ENCODE measurements at places on chromosomes 11 and 22.

DNA sequence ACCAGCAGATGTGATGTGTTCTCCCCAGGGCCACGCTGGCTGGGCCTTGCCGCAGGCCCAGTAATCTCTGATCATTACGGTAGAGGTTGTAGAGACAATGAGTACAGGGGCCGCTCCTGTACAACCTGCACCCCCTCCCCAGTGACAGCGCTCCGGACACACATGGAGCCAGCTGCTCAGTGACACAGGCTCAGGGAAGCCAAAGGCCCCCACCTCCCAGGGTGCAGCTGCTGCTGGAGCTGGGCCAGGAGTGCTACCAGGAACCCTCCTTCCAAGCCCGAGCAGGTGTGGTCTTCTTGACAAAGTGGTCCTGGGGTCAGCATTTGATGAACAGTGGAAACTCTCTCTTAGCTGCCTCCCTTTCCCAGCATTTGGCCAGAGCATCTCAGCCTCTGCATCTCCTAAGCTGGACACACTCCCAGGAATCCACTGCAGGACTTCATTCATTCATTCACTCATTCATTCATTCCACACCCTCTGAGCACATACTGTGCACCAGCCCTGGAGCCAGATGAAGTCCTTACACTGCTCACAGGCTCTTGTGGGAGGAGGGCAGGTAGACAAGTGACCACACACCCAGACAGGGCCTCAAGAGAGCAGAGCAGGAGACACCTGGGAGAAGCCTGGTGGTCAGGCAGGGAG lies 49.6 kb upstream of the MPEG1 start:
- DNase-seq = no peak

DNA sequence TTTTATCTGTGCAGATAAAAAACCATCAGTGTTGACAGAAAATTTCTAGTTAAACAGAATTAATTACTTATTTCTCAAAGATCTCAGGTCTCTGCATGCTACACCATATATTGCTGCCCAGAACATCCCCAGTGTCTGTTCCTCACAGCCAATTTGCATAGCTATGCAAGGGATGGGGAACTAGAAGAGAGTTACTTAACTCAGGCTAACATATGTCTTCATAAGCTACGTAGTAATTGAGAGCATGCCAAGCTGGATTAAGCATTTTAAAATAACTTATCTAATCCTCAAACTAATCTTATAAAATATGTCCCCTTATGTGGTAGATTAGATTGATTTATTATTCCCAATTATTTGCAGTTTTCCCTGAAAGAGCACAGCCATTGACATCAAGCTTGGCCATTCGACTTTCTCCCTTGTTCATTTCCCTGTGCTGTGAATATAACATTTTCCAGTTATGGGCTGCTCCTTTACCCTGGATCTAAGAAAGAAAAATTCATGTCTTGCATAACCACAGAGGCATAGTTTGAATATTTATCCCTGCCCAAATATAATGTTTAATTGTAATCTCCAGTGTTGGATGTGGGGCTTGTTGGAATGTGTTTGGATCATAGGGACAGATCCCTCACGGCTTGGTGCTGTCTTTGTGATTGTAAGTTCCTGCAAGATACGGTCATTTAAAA lies 69.1 kb downstream of the C11orf87 start:
- no peak for DNase-seq

DNA sequence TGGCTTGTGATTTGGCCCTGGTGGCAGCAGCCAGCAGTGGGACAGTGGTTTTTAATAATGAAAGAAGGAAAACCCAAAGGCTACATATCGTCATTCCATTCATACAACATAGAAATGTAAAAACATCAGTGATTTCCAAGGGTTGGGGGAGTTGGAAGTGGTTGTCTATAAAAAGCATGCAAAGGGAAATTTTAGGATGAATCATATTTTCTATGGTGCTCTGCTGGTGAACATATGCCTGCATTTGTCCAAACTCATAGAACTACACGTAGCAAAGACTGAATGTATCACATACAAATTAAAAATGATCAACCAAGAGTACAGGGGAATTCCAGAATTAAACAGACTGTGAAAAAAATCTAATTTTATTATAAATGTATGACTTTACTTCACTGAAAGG lies 11.1 kb downstream of the OR5B3 start:
- DNase-seq = no peak

- DNase-seq = no peak
Observed at GRCh38 chr22:23692598-23693291, 1.9 kb downstream of the RGL4 start.

- DNase-seq = no peak
Observed at GRCh38 chr11:27076121-27076589, 35.5 kb downstream of the BBOX1 start.

DNA sequence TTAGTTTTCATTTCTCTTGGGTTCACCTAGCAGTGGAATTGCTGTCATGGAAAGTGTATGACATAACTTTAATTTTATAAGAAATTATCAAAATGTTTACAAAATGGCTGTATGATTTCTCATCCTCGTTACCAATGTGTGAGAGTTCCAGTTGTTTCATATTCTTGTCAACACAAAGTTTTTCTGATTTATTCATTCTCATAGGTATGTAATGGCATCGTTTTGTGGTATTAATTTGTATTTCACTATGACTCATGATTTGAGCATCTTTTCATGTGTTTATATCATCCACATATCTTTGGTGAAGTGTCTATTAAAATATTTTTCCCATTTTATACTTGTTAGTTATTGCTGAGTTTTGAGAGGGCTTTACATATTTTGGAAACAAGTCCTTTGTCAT lies 5.5 kb downstream of the FAM111B start:
- no peak for DNase-seq

- DNase-seq = no peak
Observed at GRCh38 chr11:113188371-113188834, 126.0 kb upstream of the TTC12 start.

DNA sequence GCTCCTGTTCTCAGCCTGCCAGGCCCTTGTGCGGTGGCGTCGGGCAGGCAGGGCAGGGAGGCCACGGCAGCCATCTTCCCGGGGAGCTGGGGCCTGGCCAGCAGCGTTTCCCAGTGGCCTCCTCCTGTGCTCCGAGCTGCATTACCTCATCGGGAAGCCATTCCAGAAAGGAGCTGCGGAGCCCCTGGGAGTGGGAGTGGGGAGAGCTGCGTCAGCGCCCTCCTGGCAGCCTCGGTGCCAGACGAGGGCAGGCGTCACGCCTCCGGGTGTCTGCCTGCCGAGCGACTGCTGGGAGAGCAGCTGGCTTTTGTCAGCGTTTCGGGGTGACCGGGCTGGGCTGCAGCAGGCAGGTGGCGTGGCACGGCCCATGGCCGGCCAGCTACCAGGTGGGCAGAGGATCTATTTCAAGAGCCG lies 30.9 kb upstream of the WNT7B start:
- no peak for DNase-seq

DNA sequence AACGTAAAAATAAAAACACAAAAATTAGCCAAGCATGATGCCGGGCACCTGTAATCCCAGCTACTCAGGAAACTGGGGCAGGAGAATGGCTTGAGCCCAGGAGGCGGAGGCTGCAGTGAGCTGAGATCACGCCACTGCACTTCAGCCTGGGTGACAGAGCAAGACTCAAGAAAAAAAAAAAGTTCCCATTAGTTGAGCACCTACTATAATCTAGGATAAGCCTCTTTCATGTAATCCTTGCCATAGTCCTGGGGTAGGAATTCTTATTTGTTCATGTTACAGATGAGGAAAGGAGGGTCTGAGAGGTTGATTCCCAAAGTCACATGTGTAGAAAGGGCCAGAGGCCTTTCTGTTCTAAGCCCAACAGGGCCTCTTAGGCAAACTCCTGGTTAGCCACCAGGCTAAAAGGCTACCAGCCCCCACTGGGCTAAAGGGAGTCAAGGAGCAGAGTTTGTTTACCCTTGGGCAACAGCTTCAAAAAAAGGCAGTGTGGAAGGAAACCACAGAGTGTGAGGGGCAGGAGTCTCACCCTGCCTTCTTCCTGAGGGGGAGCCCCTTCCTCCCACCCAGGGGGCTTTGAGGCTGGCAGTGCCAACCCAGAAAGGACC lies 21.6 kb upstream of the CSNK1E start:
- DNase-seq = no peak

GRCh38 chr11:111347723-111348115 lies 31.4 kb downstream of the POU2AF1 start:
- DNase-seq = no peak

- DNase-seq = peak; percentile 77
Observed at GRCh38 chr11:117997823-117998579, 11.8 kb downstream of the IL10RA start.

DNA sequence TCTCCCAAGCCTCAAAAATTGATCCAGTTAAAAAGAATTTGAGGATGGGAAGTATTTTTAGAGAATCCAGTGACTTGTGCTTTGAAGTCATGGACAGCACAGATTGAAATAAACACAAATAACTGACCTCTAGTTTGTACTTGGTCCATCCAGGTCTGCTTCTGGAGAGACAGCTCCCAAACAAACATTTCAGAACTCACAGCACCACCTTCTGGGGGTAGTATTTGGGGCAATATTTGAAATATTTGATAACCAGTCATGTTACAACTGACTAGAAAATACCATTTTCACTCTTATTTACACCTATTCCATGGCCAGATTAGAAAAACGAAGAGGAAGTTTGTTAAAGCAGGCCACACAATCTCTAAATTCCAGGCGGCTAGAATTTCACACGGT lies 56.2 kb downstream of the CTSC start:
- no peak for DNase-seq

DNA sequence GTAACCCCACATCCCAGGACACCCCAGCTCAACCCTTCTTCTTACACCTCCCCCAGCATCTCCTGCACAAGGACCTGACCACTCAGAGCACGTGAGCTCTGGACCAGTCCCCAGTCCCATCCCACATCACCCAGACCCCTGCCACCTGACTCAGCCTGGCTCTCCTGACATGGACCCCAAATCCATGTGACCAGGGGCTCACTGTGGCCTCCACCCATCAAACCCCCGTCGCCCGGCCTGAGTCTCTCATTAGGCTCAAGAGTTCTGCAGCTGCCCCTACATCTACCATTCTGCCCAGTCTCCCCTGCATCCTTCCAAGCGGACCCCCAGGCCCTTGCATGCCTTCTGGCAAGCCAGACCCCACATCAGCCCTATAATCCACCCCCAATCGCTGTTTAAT lies 1.9 kb upstream of the LIF start:
- DNase-seq = no peak

- DNase-seq = no peak
Observed at GRCh38 chr11:88420165-88420791, 82.7 kb upstream of the CTSC start.

GRCh38 chr11:69699213-69699612 lies 4.6 kb downstream of the FGF19 start:
- DNase-seq = no peak

DNA sequence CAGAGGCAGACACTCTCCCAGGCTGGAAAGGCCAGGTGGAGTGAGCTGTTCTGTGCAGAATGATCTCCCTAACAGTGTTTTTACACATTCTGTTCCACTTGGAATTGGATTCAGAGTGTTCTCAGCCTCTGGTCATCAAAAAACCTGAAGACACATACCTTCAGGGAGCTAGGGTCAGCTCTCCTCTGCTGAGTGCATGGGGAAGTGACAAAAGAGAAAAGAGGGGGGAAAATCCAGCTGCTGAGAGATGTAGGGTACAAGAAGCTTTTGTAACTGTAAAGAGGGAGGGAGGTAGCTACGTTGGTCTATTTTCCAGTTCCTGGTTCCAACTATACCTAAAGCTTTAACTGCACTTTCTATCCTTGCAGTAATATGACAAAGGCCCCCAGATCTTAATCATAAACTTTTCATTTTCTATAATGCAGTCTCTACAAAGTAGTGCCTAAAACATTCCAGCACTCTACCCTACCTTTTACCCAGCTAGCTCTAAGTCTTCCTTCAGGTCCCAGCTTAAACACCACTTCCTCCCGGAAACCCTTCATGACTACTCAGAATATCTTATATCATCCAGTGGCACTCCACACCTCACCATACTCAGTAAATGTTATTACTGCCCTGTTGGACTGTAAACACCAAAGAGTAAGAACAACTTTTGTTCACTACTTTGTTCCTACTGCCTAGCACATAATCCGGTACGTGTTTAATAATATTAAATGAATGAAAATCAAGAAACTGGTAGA lies 9.2 kb downstream of the MAPK1 start:
- no peak for DNase-seq

DNA sequence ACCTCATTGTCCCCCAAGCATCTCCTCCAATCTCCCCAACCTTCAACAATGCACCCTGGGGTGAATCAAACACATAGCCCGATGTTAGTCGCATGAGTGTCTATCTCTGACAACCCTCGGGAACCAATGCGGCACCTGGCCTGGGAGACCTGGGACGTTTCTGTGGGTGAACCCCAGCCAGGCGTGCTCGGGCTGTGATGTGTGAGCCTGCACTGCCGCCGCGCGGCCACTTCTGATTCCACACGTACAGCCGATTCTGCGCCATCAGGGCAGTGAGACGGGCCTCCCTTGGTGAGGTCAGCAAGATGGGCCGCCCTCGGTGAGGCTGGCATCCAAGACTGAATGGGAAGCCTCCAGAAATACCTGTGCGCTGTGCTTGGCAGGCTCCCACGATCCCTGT lies 5.2 kb upstream of the H19 start:
- DNase-seq = no peak

DNA sequence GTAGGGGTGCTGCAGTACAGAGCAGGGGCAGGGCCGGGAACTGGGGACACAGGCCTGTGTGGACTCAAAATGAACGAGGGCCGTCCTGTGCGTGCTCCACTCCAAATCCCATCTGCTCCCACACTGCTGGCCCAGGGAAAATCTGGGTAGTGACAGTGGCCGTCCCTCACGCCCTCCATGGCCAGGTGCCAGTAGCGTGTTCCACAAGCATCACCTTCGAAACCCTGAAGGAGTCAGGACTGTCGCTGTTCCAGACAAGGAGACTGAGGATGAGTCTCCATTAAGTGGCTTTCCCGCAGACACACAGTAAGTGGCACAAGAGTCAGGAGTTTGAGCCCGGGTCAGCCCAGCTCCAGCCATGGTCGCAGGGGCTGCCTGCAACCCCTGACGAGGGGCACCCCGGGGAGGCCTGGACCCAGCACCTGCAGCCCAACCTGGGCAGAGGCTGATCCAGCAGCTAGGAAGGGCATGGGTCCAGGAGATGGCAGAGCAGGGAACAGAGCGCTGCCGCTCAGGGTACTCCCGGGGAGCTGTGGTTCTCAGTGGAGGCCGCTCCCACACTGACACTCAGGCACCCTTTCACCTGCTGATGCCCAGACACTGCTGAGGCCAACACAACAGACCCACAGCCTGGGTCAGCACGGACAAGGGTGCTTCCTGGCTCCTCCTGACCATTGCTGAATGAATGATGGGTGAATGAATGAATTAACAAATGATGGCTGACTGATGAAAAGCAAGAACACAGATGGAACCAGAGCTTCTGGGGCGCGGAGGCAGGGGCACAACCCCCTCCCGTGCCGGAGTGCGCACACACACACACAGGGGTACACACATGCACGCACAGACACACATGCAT lies 35.3 kb downstream of the IGF2 start:
- DNase-seq = no peak

GRCh38 chr11:449889-450808 lies at the start of gene PTDSS2:
PTDSS2 (plus strand) TSS chr11:450279; CDS start chr11:450456, 177 bp downstream.
- peak; percentile 97 for DNase-seq
